Kidney tubule cell (primary cell): ENCODE measurements at places on chromosomes 11 and 22.

GRCh38 chr11:119608781-119609180 lies 120.2 kb downstream of the NECTIN1 start:
- no peak for DNase-seq

GRCh38 chr11:86156397-86156955 lies 87.6 kb upstream of the PICALM start:
- DNase-seq = no peak

- no peak for DNase-seq
Measured at GRCh38 chr22:37182101-37182948, 5.7 kb downstream of the C1QTNF6 start.

DNA sequence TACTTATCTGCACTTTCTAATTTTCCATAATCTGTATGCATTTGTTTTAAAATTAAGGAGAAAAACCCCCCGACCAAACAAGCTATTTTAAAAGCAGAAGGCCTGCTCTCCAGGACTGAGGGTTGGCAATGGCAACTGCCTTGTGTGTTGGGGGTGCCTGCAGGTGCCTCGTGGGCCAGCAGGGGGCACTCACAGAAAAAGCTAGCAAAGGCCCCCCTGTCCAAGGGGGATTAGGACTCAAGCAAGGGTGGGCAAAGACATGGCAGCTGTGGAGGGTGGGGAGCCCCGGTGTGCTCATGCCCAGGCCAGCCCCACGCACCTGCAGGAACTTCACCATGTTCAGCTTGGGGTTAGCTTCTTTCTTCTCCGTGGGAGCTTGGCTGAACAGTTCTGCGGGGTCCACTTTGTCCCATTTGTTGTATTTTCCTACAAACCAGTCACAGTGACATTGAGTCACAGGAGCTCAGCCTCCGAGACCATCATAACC lies 10.3 kb downstream of the TOP3B start:
- DNase-seq = peak; percentile 25

DNA sequence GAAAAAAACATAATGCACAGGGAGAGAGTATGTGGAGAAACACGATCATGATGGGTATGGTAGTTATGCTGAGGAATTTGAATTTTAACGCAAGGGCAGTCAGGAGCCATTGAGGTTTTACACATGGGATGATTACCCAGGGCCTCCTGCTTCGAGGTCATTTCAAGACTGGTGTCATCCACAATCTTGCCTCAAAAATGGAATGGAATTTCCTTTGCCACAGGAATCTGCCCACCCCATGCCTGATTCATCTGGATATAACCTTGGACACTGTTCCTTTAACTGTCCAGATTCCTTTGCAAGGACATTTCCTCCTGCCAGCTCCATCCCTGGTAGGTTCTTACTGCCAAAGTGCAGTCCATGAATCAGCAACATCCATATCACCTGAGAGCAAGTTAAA lies 655.9 kb upstream of the TENM4 start:
- peak; percentile 98 for DNase-seq

- DNase-seq = peak; percentile 44
Measured at GRCh38 chr11:62805961-62806441, 761 bp upstream of the NXF1 start.

- DNase-seq = peak; percentile 18
Measured at GRCh38 chr11:7577291-7578190, 63.7 kb downstream of the PPFIBP2 start.

GRCh38 chr11:47384498-47384897 lies 6.2 kb upstream of the SPI1 start:
- DNase-seq = no peak

GRCh38 chr11:94315664-94316063 lies 11.3 kb downstream of the IZUMO1R start:
- DNase-seq = peak; percentile 35

- peak; percentile 36 for DNase-seq
Measured at GRCh38 chr11:134863294-134863693, 451.3 kb upstream of the B3GAT1 start.

GRCh38 chr11:46307369-46307768 lies 29.9 kb downstream of the CREB3L1 start:
- no peak for DNase-seq

- no peak for DNase-seq
Measured at GRCh38 chr11:74608431-74608830, 16.0 kb downstream of the POLD3 start.

DNA sequence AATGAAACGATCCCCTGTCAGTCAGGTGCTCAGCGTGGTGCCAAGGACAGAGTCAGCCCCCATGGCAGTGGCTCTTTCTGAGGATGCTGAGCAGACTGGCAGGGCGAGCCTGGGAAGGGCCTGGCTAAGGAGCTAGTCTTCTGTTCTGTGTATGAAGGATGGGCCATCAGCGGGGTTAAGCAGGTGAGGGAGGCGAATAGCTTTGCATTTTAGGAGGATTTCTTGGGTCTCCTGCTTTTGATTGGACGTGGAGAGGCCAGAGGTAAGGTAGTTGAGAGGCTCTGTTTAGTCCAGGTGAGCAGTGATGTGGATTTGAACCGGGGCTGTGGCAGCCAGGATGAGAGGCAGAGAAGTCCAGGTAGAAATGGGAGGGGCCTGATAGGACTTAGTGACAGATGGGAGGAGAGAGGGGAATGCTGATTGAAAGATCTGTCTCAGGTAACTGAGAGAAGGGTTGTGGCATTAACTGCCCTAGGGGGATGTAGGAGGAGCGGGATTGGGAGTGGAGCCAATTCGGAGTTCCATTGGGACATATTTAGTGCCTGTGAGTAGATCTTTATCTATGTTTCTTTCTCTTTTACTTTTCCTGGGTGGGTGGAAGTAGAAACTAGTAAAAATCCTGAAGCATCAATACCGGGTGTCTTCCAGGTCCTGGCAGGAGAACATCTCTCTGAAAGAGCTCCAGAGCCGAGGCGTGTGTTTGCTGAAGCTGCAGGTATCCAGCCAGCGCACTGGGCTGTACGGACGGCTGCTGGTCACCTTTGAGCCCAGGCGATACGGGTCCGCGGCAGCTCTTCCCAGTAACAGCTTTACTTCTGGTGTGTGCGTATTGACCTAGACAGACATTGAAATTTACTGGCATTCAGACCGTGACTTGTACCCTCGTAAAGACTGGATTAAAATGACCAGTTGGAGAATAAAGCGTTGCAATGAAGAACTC lies 2.0 kb downstream of the IGHMBP2 start:
- DNase-seq = no peak

DNA sequence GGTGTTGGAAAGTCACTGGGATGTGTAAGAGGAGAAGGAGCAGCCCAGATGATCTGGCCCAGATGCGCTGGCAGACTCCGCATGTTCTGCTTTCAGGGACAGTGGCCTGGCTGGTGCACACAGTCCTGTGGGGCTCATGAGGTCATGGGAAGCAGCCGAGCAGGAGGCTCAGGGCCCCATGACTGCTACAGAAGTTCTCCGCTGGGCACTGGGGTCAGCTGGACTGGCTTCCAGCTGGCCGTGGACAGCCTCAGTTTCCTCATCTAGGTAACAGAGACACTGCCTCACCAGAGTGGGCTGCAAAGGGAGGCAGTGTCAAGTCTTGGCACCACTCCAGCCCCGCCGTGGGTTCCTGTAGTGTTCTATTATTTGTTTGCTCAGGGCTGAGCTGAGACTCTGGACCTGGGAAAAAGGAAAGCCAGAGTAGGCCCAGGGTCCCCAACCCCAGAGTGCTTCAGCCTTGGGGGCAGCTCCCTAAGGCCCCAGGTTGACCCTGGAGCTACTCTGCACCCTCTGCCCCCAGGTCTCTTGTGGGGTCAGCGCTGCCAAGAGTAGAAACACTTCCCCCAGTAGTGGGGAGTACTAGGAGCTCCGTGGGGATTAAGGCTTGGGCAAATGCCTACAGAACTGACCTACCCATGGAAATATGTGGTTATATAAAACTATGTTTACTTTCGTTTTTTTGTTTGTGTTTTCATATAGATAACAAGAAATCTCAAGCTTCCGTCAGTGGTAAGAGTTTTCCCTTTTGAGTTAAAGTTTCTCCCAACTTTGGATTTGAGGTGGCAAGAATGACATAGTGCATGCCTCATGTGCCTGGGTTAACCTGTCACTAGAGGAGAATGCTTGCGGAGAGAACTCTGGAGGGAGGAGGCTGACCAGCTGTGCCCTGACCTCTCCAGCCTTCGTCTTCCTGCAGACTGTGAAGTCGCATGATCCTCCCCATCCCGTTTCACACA lies 45.3 kb downstream of the MED15 start:
- DNase-seq = peak; percentile 85

GRCh38 chr11:85869781-85870180 lies 14.6 kb downstream of the CCDC83 start:
- no peak for DNase-seq

GRCh38 chr22:19603767-19604166 lies 79.6 kb upstream of the CLDN5 start:
- DNase-seq = no peak

GRCh38 chr11:76637491-76638269 lies 32.9 kb downstream of the LRRC32 start:
- DNase-seq = no peak

GRCh38 chr22:36713436-36713835 lies 9.9 kb upstream of the CACNG2 start:
- DNase-seq = no peak

DNA sequence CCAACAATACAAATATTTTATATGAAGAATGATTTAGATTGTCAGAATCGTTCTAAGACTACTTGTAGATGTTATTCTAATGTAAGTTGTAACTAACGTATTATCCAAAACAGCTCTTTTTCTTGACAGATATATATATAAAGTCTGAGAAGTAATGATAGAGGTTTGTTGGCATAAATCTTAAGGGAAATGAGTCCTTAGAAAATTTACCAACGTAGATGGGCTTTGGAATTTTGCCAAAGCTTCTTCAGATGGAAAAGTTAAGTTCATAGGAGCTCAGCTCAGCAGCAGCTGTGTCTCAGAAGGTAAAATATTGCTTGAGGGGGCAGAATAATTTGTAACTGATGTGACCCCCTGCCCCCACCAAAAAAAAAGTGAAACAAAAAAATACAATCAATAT lies 66.7 kb downstream of the BID start:
- DNase-seq = peak; percentile 20

- peak; percentile 12 for DNase-seq
Measured at GRCh38 chr22:26777156-26777801, 119.9 kb downstream of the MIAT start.

DNA sequence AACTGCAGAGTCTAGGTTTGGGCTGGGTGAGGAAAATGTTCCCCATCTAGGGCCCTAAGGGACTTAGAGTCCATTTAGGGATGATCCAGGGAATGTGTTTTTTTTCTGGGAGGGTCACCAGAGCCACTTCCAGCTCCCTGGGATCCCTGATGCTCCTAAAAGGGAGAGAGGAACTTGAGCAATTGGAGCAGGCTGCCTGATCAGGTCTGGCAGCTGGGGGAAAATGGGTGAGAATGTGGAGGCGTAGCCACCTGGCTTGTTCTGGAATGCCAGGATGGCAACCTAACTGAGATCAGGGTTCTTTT lies 1.2 kb downstream of the PGAP2 start:
- DNase-seq = no peak

DNA sequence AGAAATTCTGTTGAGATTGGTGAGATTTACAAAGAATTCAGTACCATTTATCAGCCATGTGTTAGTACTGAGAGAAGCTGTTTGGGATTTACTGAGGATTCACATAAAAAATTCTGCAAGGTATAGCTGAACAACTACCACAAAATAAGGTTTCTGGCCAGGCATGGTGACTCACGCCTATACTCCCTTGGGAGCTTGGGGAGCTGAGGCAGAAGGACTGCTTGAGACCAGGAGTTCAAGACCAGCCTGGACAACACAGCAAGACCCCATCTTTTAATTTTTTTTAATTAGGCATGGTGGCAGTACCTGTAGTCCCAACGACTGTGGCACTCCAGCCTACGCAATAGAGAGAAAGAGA lies 86.7 kb downstream of the SIK3 start:
- DNase-seq = peak; percentile 17

DNA sequence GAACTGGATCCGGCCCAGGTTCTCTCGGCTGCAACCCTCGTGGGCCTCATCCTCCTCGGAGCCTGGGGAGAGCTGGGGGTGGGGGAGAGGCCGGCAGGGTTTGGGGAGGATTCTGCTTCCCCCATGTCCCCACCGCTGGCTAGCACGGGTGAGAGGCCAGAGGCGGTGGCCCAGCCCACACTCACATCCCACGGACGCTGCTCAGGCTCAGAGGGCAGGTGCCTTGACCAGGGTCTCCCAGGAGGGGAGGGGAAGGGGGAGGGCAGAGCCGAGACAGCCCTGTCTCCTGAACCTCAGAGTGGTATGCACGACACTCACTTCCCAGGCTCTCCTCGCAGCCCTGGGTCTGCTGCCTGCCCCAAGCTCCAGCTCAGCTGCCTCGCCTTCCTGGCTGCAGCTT lies 19.6 kb downstream of the LRRC10B start:
- no peak for DNase-seq

- DNase-seq = no peak
Measured at GRCh38 chr11:9066433-9066925, 24.9 kb downstream of the SCUBE2 start.

DNA sequence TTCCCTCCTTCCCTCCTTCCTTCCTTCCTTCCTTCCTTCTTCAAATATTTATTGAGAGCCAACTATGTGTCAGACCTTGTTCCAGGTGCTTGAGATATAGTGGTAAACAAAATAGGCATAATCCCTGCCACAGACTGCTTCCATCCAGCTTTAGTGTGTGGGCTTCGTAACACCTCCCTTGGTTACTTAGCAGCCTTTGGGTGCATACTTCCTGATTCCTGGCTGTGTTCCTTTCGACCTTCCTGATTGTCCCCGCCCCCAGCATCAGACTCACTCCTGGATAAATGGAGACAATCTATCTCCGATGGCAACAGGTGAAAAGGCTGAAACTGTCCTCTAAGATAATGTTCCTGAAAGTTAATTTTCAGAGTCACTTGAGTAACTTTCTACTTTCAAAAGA lies 13.5 kb downstream of the CCDC81 start:
- DNase-seq = peak; percentile 53

DNA sequence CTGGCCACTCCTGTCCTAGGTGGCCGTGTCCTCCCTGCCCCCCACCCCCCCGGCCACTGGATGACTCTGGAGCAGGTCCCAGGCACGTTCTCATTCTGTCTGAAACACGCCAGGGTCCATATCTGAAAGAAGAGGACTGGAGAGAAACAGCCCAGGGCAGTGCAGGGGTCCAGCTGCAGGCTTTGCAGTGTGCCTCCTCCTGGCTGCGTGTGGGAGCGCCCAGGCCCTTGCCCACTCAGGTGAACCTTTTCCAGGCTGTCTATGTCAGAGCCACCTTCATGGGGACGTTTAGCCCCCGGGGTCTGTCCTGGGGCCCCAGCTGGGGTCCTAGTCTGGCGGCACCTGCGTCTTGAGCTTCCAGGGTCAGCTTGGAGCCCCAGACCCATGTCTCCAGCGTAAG lies 15.6 kb downstream of the GRAMD4 start:
- DNase-seq = no peak

GRCh38 chr11:72226701-72227100 lies 2.1 kb downstream of the INPPL1 start:
- no peak for DNase-seq

GRCh38 chr11:77557553-77557952 lies 32.2 kb upstream of the AQP11 start:
- peak; percentile 11 for DNase-seq
